WERI-Rb-1 (cell line): ENCODE measurements at places on chromosomes 16 and 17.

DNA sequence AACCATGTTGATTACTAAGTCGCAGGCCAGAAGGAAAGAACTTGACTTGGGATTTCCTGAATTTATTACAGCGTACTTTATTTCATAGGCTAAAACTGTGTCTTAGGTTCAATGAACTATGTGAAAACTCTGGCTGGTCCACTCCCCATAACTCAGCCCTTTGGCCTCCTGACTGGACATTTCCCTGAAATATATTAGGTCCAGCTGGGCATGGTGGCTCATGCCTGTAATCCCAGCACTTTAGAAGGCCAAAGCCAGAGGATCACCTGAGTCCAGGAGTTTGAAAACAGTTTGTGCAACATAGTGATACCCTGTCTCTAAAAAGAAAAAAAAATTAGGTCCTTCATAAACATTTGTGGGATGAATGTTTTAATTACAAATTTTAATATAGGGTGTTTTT is 97.0 kb downstream of the CYLD start:
- no peak for DNase-seq

- no peak for DNase-seq
These were observed 52.4 kb downstream of the CA10 start for GRCh38 chr17:52106072-52106471.

GRCh38 chr17:81460856-81461460 is 51.6 kb downstream of the ACTG1 start:
- DNase-seq: no peak

DNA sequence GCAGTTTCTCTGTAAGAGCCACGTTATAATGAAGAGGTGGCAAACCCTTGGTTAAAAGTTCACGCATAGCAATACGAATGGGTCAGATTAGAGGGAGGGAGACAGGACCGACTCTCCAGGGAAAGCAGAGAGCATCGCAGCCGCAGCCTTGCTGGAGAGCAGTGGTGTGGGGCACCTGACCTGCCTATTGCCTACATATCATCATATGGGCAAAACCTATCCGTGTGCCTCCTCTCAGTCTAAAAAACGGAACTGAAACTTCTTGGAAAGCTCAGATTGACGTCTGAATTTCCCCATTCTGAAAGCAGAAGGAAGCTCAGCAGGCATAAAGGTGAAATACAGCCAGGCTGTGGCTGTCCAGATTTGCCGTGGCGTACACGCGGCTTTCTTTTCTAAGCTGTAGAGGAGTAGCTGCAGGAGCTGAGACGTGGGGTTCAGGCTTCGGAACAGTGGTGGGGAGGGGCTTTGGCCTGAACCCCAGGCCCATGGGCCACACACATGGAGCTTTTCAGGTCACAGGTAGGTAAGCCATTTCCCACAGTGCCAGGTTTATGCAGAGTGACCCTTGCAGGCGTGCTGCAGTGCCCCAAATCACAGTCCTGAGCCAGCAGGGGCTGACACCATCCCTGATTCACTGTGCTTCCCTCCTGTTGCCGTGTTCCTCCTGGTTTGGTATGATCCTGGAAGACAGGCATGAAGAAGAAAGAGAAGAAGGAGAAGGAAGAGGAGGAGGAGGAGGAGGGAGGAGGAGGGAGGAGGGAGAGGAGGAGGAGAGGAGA is 41.6 kb upstream of the TNRC6C start:
- DNase-seq: no peak

DNA sequence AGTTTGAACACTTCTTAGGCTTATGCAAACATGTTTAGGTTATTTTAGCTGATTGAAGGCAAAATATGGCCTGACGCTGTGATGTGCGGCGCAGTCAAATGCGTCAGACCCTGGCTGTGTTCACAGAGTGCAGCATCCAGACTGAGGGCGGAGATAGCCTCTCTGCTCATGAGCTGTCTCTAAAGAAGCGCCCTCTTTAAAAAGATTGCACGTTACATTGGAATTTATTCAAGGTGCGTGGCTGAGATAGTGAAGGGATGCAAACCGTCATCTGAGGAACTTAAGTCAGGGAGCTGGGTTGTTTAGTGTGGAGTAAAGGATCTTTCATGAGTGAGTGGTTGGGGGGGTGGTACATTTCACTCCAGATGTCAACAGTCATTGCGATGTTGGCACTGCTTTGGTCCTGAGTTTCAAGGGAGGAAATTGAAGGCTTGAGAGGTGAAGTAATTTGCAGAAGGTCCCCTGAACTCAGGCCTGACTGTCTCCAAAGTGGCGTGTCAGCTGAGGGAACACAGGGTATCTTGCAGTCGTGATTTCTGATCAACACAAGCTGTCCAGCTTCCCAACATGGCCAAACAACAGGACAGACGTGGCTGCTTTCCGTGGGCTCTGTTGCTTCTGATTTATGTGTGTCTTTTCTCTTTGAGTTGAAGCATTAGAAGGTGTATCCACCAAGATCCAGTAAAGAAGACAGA is 33.4 kb downstream of the RPTOR start:
- DNase-seq: no peak

GRCh38 chr16:88799569-88800276 is 3.9 kb upstream of the CDT1 start:
- no peak for DNase-seq

DNA sequence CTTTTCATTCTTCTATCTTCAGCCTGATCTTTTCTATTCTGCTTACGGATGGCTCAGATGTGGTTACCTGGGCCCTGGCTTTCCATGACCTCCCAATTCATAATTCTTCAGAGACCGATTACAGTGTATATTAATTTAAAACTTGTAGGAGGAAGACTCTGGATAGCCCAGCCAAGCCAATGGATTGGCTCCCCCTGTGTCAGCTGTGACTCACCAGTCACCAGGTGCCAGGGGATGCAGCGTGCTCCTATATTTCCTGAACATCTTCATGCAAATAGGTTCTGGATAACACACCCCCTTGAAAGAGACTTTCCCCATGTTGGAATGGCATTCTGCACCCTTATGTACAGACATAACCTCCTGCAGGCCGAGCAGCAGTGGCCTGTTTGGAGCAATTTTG is 208.3 kb upstream of the WSCD1 start:
- DNase-seq: no peak

DNA sequence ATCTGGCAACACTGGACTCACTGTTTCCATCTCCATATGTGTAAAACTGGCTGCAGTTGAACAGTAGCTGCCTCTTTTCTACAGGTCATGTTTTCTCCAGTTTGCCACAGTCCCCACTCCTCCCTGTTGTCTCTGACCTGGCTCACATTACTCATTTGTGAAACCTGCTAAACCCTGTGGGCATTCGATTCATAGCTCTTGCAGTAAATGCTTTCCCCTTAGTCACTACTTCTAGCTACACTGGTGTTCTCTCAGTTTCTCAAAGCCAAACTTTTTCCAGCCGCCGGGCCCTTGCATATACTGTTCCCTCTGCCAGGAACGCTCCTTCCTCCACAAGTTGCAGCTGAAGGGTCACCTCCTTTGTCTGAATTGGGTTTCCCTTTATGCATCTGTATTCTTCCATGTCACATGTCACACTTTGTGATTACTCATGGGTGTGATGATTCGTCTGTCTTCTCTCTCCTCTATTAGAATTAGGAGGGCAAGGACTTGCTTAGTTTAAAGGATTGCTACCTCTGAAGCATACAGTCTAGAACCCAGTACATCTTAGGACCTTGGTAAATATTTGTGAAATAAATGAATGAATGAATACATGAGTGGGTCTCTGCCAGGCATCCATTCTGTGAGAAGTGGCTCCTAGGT is 15.0 kb upstream of the MT4 start:
- DNase-seq: no peak

- DNase-seq: peak; percentile 56
These were observed 29.6 kb upstream of the PHOSPHO1 start for GRCh38 chr17:49260011-49260816.

DNA sequence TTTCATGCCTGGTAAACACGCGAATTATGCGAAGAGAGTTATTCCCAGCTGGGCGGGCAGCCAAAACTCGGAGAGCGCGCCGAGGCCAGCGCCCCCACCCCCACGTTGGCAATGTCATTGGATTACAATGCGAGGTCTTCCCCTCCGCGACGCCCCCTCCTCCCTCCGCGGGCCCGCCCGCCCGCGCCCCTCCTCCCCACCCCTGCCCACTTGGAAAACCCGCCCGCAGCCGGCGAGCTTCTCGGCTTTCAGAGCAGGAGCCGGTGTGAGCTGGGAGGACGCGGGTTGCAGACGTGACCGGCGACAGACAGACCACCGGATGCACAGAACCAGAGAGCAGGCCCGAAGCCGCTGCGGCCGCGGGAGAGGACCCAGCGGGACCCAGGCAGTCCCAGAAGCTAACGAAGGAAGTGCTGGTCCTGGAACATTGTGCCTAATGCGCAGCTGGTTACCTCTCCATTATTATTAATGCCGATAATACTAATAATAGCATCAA is 4.0 kb downstream of the NOG start:
- no peak for DNase-seq

DNA sequence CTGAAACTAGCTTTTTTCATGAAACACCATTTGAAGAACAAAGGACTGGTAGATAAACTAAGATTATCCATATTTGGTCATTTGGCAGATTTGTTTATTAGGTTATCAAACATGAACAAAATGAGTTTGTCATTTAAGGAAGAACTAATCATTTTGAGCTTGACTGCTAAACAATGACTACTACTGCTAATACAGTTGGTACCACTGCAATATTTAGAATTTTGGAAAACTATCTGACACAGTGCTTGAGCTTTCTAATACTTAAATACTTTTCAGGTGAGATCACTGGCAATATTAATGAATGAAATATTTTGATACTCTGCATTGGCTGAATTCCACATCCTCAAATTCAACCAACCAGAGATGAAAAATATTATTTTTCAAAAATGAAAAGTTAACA is 47.2 kb downstream of the MED13 start:
- DNase-seq: no peak

DNA sequence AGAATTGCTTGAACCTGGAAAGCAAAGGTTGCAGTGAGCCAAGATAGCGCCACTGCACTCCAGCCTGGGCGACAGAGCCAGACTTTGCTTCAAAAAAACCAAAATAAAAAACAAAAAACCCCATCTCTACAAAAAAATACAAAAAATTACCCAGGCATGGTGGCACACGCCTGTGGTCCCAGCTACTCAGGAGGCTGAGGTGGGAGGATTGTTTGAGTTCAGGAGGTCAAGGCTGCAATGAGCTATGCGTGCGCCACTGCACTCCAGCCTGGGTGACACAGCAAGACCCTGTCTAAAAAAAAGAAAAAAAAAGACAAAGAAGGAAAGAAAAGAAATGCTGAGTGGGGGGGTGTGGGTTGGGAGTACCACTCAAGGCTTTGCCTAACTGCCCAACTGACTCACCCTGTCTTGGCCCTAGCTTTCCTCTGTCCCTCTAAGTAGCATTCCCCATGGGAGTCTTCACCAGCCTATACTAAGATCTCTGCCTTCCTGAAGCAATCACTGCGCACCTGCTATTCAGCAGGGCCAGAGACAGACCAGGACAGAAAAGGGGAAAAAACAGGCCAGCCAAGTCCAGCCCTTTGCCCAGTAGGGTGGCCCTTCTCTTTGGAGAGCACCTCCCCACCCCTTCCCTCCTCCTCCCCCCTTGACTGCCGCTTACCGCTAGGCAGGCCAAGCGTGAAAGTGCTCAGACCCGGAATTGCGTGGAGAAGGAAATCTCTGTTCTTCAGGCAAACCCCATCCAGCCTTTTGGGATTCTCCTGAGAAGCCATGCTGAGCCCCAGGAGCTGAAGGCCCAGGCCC is 45.8 kb downstream of the RTN4RL1 start:
- DNase-seq: no peak
